ENCODE measurements at places on chromosomes 4 and X. TPM values are rescaled to one million over a fixed set of nuclear protein-coding genes. Genes with fewer than 3 reads are reported as not detected.

GRCh38 chrX:110665223-110666002 is 130.2 kb downstream of the CHRDL1 start:
- DNase-seq = peak; percentile 0

- DNase-seq = no peak
Measured at GRCh38 chrX:14506866-14507265, 22.5 kb upstream of the GLRA2 start.

The DMP1 gene
- total RNA-seq = not detected

The SPARCL1 gene
- total RNA-seq = 83.3 TPM

DNA sequence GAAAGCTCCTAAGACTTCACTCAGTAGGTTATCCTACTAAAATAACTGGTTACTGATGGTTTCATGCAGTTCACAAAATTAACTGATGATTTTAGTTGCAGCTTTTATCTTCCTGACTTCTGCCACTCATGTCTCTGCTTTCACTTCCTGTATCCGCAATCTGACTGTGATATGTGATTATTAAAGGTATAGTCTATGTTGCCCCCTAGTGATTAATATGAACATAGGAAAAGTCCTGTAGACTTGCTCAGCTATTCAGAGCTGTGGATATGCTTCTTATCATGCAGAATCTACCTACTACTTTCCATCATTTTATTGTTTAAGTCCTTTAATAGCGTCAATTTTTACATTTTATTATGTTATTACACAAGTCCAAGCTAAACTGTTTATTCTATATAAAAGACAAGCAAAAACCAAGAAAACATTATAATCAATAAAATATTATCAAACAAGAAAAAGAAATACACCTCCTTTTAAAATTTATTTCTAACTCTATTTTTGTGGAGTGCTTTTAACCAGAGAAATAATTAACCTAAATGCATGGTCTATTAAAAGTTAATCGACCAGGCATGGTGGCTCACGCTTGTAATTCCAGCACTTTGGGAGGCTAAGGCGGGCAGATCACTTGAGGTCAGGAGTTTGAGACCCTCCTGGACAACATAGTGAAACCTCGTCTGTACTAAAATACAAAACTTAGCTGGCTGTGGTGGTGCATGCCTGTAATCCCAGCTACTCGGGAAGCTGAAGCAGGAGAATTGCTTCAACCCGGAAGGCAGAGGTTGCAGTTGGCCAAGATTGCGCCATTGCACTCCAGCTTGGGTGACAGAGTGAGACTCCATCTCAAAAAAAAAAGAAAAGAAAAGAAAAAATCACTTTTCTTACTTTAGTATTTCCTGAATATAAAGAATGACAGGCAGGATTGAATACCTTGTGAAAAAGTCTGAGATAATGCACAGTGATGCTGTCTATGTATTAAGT is 40.4 kb upstream of the TLR2 start:
- DNase-seq = no peak

DNA sequence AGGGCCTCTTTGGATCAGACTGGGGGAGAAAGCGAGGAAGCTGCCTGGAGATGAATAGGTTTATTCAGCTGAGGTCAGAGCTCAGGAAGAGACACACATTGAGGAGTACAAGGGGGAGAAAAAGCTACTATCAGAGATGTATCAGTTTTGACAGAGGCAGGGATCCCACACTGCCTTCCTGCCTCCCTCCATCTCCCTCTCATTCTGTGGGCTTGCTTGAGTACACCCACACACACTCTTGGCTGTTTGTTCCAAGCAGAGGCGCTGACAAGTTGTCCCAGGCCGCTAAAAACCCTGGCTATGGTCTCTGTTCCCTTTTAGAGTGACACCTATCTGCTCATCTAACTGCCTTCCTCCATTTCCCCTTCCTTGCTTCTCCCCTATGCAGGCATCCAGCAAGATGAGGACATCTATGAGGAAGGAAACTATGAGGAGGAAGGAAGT is 5.2 kb downstream of the TSPYL2 start:
- DNase-seq = no peak

GRCh38 chr4:118762730-118763477 is 73.0 kb downstream of the SEC24D start:
- DNase-seq = no peak

- no peak for DNase-seq
Measured at GRCh38 chrX:13664020-13664419, 11.1 kb downstream of the TCEANC start.

GRCh38 chr4:93658443-93658842 is 170.1 kb upstream of the ATOH1 start:
- no peak for DNase-seq

DNA sequence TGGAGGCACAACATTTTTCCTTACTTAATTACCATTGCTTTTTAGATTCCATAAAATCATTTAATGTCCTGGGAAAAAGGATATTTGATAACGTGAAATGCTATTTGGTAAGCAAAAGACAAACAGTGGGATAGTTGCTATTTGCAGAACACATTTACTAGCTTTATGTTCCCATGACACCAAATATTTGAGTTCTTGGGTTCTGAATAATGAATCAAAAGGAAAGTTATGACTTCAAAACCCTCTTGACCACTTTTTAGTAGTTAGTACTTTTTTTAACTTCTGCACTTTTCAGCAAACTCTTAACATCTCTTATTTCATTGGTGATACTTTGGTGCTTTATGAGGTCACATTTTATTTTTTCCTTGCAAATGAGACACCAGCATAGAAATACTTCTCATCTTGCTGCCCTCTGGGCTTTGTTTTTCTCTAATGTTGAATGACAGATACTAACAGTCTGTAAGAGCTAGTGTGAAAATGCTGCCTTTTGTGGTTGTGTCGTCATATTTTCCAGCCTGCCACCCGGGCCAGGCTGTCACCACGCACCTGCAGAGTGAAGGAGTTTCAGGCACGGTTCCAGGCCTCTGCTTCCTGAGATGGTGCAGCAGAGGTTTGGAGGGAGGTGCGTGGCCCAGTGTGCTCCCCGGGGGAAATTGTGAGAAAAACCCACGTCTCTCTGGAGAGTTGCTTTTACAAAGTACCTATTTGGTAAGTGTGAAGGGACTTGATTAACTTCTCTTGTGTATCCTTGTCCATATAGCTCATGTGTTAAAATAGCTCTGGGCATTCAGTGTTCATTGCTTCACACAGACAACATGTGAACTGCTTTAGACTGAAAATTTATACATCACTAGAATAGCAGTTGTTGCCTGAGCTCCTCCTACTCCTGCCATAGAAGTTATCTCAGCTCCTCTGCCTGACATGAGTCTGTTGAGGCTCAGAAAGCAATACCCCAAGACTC is 34.7 kb downstream of the MSL3 start:
- no peak for DNase-seq

DNA sequence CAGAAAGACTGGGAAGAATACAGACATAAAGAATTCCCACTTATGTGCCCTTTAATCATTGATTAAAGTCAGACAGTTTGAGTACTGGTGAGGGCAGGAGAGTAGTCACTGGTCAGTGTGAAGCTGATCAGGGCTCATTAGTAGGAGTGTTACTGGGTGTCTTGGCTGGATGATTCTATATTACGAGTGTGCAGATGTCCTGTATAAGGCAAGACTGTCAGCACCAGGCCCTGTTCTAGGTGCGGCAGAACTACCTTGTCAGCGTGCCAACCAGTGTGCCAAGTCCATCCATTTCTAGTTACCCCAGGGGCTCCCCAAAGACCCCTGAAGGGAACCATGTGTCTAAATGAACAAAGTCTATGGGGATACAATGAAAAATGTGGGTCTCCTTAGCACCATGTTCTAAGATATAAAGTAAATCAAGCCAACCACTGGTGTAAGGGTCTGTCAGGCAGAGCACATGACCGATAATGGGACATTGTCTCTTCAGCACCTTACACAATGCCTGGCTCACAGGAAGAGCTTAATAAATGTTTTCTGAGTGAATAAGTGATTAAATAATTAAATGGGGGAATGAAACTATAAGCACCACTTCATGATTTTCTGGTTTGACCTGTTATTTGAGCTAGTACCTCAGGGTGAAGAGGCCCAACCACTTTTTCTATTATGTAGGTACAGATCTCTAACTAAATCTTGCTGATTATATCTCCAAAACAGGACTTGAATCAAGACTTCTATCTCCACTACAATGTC is 205.0 kb downstream of the CAMK2D start:
- no peak for DNase-seq
